Astrocyte (in vitro differentiated cells and primary cell): ENCODE measurements at places on chromosomes 2 and 18. TPM values are rescaled to one million over a fixed set of nuclear protein-coding genes. Genes with fewer than 3 reads are reported as not detected.
A peak's percentile ranks its signal among the peaks of the same experiment; 100 is the strongest.

- H3K27ac ChIP-seq: no peak overlapping the region
- no peaks in the 10 kb centered on the region for H3K4me1 ChIP-seq
- H3K27me3 ChIP-seq: no peaks in the 10 kb centered on the region
- no peak for DNase-seq
These were observed 74.9 kb upstream of the CELF4 start for GRCh38 chr18:37640504-37640903.

DNA sequence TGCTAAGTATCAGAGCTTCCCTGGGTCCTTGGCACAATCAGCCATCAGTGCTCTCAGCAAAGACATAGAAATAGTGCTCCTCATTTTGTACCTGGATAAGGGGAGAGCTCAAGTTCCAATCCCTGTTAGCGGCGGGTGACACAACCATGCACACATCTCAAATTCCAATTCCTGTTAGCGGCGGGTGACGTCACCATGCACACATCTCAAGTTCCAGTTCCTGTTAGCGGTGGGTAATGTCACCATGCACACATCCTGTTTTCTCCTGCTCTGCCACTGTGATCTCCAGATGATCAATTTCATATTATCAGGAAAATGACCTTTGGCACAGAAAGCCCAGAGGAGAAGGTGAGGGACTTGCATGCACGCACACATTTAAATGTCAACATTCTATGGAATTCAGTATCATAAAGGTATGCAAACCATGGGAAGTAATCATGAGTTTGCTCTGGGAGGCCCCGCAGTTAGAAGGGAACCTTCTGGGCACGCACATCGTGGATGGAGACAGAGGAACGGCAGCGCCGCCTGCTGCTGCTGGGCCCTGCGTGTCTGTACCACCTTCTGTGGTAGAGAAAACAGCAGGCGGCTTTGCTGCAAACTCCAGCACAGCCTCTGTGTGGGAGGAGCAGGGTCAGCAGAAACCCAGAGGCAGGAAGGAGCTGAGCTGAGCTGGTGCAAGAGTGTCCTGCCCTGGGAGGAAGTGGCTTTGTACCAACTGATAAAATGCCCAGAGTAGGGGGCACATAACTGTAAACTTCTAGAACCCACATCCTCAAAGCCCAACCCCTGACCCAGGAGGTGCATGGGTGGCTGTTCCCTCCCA, 77.8 kb downstream of the MBP start:
- no peaks in the 10 kb centered on the region for H3K27me3 ChIP-seq
- H3K4me3 ChIP-seq: peak overlapping the region; percentile 24
- H3K36me3 ChIP-seq: no peaks in the 10 kb centered on the region
- peak; percentile 75 for DNase-seq

- DNase-seq: no peak
- no peaks in the 10 kb centered on the region for H3K27me3 ChIP-seq
- peaks cover 11% of the 10 kb centered on the region for H3K36me3 ChIP-seq
- H3K4me1 ChIP-seq: peaks cover 5% of the 10 kb centered on the region
These were observed 104.3 kb downstream of the STPG4 start for GRCh38 chr2:47050762-47051161.

GRCh38 chr2:101153787-101154186, 2.6 kb upstream of the TBC1D8 start:
- DNase-seq: no peak
- no peaks in the 10 kb centered on the region for H3K36me3 ChIP-seq
- H3K27me3 ChIP-seq: peaks cover 16% of the 10 kb centered on the region
- no peak overlapping the region for H3K27ac ChIP-seq

- H3K36me3 ChIP-seq: no peaks in the 10 kb centered on the region
- no peak for DNase-seq
- H3K4me3 ChIP-seq: no peak overlapping the region
- peaks cover 4% of the 10 kb centered on the region for H3K27me3 ChIP-seq
- no peak overlapping the region for H3K27ac ChIP-seq
- peaks cover 12% of the 10 kb centered on the region for H3K4me1 ChIP-seq
These were observed 3.2 kb downstream of the CYP27A1 start for GRCh38 chr2:218785103-218785502.

GRCh38 chr2:101980368-101980767, 11.4 kb upstream of the IL1R2 start:
- no peaks in the 10 kb centered on the region for H3K27me3 ChIP-seq
- DNase-seq: no peak
- H3K36me3 ChIP-seq: no peaks in the 10 kb centered on the region
- H3K4me1 ChIP-seq: no peaks in the 10 kb centered on the region
- no peak overlapping the region for H3K4me3 ChIP-seq

GRCh38 chr18:78766651-78767533, 212.7 kb upstream of the SALL3 start:
- H3K4me1 ChIP-seq: no peaks in the 10 kb centered on the region
- H3K27me3 ChIP-seq: no peaks in the 10 kb centered on the region
- no peak overlapping the region for H3K27ac ChIP-seq
- H3K36me3 ChIP-seq: no peaks in the 10 kb centered on the region

DNA sequence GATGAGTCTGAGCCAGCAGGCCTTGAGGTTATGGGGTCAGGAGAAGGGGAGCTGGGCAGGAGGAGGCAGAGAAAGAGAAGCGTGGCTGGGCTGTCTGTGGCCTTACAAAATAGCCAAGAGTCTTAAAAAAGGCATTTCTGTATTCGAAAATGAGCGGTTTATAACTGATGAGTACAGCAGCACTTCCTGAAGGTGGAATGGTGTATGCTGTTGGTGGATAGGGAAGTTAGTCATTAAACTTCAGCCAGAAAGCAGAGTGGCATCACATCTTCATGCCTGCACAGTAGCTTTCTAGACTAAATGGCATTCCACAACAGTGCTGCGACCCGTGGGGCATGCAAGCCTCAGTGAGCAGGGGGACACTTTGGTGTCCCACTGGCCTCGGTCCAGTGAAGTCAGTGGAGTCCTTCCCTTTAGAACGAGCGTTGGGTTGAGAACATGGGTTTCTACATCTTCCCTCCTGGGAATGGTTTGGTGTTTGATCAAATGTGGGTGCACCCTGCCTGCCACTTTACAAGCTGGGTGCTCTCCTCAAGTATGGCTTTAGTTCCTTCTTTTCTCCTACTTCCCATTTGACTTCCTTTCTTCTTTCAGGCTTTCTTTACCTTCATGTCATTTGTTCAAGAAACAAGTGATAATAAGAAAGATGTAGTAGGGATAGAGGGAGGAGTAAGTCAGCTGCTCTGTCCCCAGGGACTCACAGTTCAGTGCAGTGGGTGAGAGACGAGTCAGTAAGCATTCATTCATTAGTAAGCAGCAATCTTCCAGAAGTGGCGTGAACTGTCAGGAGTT, 96.3 kb downstream of the ARMC9 start:
- H3K4me3 ChIP-seq: no peak overlapping the region
- H3K27me3 ChIP-seq: no peaks in the 10 kb centered on the region
- H3K27ac ChIP-seq: no peak overlapping the region

- H3K27ac ChIP-seq: no peak overlapping the region
- DNase-seq: no peak
- no peak overlapping the region for H3K4me3 ChIP-seq
- H3K27me3 ChIP-seq: no peaks in the 10 kb centered on the region
These were observed 258.9 kb downstream of the METTL4 start for GRCh38 chr18:2312440-2312839.

DNA sequence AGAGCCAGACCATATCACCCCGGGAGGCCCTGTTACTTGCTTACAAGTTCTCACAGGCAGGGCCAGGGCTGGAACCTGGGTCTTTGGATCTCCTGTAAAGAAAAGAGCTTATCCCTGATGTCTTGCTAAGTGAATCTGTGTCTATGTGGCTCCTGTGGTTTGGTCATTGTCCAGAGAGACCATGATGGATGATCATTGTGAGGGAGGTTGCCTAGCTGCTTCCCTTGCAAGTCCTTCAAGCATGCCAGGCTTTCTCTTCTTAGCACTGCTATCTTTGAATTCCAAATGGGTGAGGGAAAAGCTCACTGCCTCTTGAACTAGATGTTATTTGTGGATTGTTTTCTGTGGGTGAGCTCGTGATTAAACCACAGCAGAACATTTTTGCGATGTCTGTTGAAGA, 151.6 kb downstream of the FSHR start:
- peak; percentile 86 for DNase-seq
- no peaks in the 10 kb centered on the region for H3K4me1 ChIP-seq
- no peaks in the 10 kb centered on the region for H3K27me3 ChIP-seq
- no peak overlapping the region for H3K4me3 ChIP-seq
- no peak overlapping the region for H3K27ac ChIP-seq

DNA sequence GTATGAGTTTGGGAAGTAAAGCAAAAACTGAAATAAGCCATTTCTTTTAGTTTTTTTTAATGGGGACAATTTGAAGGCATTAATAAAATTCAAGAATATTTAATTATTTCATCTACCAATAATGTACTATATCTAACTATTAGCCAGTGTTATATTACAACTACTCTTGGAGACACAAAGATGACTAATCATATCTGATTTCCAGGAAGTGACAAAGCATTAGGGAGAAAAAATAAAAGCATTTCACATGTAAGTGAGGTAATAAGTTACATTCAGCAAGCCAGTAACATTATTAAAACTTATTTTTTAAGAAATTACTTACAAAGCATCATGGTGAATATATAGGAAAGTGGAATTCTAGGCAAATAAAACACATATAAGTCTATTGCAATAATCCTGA, 781.3 kb upstream of the NRXN1 start:
- peak overlapping the region; percentile 81 for H3K27ac ChIP-seq
- no peaks in the 10 kb centered on the region for H3K27me3 ChIP-seq
- H3K4me3 ChIP-seq: no peak overlapping the region
- DNase-seq: peak; percentile 63

DNA sequence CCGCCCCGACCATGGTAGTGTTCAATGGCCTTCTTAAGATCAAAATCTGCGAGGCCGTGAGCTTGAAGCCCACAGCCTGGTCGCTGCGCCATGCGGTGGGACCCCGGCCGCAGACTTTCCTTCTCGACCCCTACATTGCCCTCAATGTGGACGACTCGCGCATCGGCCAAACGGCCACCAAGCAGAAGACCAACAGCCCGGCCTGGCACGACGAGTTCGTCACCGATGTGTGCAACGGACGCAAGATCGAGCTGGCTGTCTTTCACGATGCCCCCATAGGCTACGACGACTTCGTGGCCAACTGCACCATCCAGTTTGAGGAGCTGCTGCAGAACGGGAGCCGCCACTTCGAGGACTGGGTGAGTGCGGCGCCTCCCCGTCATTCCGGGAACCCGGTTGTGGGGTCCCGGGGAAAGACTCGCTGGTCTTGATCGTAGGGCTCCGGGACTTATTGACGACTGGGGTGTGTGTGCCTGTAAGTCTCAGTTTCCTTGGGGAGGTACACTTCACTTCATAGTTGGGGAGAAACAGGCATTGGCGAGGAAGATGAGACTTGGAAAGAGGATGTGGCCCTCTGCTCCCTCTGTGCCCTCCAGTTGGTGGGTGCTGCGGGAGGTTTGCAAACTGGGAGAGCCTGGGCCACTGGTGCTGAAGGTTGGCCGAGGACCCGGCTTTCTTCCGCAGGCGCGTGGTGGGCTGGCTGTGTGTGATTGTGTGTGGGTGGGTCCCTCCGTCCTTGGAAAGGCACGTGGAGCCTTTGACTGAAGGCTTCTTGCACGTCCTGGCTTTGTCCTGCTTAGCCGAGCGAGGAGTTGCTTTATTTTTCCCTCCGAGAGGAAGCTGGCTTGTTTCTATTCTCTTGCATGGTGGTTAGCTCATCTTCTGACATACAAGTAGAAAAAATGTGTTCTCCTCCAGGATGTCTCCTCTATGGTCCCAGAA, 886 bp downstream of the PRKCE start:
- peaks cover 20% of the 10 kb centered on the region for H3K4me1 ChIP-seq
- H3K27ac ChIP-seq: no peak overlapping the region
- H3K36me3 ChIP-seq: no peaks in the 10 kb centered on the region
- DNase-seq: peak; percentile 38
- peak overlapping the region; percentile 92 for H3K4me3 ChIP-seq

DNA sequence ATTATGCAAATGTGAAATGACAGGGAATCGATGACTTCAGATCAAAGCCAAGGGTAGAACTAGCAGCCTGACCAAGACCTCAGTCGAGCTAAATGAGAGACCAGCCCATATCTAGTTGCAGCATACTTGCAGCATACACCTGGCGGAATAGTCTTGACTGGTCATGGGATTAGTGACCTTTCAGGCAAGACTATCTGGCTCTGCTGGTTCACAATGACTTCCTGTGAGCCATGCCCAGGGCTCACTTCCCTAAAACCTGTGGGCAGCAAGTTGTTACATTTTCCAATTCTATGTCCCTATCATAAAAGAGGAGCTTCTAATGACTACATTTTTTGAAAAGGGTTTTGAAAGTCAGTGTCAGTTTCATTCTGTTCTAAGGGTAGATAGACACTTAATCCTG, 1624.9 kb upstream of the CELF4 start:
- H3K36me3 ChIP-seq: no peaks in the 10 kb centered on the region
- H3K27me3 ChIP-seq: no peaks in the 10 kb centered on the region
- no peak for DNase-seq

DNA sequence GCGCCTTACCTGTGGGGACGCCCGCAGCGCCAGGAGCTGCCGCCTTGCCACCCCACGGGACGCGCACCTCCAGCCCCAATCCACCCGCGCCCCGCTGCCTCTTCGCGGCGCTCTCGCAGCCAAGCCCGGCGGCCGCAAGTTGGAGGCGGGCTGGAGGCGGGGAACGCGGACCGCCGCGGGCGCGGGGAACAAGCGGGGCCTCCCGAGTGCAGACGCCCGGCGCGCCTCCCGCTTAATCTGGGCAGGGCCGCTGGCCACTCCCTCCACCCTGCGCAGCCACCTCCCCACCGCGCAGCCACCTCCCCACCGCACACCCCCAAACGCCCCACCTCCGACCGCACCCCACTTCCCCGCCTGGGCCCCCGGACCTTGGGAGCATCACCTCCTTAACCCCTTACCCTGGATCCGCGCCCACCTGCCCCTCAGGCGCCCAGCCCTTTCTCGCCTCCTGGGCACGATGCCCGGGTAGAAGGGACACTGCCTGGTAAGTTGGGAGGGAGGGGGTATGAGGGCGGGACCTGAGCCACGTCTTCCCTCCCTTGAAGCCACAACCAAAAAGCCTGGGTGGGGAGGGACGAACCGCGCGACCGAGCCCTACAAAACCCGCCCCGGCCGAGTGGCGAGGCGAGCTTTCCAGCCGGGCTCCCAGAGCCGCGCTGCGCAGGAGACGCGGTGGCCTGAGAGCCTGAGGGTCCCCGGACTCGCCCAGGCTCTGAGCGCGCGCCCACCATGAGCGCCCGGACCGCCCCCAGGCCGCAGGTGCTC, at the start of the genes COL4A3 and COL4A4:
Gene COL4A3 (plus strand): TSS at position 627 of the 765 bp plus-strand sequence. CDS start 103 bp downstream, at position 730.
Gene COL4A4 (minus strand): TSS at position 208 of the 765 bp plus-strand sequence. CDS start 16,722 bp downstream, outside the sequence.
- H3K36me3 ChIP-seq: no peaks in the 10 kb centered on the region
- peaks cover 17% of the 10 kb centered on the region for H3K27me3 ChIP-seq
- H3K27ac ChIP-seq: no peak within 1 kb of the TSS
- DNase-seq: peak; percentile 8

The DGUOK gene
- total RNA-seq: 84.8 and 86.3 TPM in 2 replicates
